ENCODE measurements at places on chromosomes 13 and 19.

DNA sequence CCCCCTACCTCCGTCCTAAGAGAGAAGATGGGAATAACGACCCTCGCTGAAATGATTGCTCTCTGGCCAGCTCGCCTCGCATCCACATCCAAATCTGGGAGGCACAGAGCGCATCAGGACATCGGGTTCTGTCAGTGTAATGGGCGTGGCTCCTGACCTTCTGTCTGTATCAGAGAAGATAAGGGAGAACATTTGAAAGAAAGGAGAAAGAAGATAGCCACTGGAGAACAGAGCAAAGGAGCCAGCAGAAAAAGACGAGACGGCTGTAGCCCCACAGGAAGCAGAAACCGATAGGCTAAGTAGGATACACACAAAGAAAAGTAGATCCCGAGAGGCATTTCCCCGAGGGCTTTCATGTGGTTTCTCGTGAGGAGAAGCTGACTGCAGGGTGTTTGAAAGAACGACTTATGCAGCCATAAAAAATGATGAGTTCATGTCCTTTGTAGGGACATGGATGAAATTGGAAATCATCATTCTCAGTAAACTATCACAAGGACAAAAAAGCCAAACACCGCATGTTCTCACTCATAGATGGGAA lies 14.0 kb upstream of the GJB2 start:
- no peak for DNase-seq

DNA sequence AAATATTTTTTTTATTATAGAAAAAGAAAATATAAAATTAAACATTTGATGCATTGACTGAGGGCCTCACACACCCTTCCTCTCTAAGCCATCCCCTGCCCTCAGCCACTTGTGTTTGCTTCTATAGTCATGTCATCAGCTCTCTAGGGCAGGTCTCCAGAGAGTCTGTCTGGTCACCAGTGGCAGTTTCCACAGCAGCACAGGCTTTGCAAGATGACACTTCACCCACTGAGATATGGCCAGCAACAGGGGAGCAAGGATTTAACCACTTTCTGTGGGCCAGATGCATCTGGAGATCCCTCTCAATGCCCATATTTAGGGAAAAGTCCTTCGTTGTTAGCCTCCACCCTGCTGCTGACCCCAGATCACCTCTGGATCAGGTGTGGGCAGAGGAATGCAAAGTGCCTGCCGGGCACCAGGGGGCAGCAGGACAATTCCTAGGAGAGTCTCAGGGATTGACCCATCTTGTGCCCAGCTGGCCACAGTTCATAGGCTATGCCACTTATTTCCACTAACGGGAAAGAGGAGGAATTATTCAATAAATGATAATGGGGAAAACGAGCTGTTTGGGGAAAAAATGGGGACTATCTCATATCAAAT lies 4.8 kb downstream of the ABCC4 start:
- peak; percentile 67 for DNase-seq

GRCh38 chr19:1042689-1043511 lies 3.0 kb downstream of the ABCA7 start:
- DNase-seq = peak; percentile 78

DNA sequence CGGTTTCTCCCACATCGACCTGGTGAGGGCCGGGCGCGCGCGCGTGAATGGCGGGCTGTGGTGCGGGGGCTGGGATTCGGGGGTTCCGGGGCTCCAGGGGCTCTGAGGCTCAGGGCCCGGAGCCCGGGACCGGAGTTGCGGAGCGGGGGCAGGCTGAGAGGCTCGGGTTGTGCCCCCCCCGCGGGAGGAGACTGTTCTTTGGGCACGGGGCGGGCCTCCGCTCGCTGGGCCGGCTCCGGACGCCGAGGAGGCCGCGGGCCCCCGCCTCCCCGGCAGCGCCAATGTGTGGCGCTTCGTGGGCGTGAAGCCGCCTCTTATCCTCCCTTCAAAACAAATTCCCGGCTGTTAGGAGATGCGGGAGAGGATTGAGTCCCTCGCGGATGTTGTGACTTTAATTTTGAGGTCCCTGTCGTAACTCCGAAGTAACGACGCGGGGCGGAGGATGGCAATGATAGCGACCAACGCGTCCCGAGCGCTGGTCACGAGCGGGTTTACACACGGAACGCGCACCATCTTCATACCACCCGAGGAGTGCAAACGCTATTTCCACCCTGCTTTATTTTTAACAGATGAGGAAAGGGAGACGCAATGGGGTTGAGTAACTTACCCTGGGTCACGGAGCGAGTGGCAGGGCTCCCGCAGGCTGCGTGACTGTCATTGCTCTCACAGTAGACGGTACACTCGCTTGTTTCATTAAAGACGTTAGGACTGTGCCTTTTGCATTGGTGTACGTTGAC lies 536 bp downstream of the UBA2 start:
- DNase-seq = no peak

DNA sequence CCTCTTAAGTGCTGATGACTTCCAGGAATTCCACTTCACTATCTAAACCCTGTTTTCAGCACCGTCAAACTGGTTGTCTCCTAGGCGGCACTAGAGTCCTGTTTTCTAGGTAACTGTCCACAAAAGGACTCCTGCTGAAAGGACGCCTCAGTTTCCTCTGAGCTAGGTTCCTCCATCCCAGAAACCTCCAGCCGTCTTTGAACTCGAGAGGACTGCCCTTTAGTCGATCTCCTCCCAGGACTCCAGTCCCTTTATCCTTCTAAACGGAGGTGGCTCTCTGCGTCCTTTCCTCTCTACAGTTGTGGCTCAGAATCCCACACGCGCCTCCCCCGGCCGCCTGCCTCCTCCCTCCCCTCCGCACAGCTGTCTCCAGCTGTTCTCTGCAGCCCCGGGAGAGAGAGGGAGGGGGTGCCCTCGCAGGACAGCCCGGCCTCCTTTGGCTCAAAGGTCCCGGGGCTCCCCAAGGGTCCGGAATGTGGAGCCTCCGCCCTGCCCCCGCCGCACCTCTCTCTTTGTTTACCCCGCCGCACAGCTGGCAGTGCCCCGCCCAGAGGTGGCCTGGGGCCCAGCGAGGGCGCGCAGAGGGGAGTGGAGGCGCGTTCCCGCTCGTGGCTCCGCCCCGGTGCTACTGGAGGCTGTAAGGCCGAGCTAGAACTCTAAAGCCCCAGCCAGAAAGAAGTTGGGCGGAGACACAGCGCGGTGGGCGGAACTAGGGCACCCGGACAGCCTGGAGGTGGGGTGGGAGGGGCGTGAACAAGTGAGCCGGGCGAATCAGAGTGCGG lies 2.4 kb downstream of the LTBP4 start:
- DNase-seq = peak; percentile 100

GRCh38 chr19:55256562-55257460 lies 2.0 kb downstream of the PPP6R1 start:
- no peak for DNase-seq

- no peak for DNase-seq
Measured at GRCh38 chr19:3095441-3096191, 1.5 kb downstream of the GNA11 start.

- peak; percentile 44 for DNase-seq
Measured at GRCh38 chr19:34985249-34986022, 14.7 kb upstream of the GRAMD1A start.

DNA sequence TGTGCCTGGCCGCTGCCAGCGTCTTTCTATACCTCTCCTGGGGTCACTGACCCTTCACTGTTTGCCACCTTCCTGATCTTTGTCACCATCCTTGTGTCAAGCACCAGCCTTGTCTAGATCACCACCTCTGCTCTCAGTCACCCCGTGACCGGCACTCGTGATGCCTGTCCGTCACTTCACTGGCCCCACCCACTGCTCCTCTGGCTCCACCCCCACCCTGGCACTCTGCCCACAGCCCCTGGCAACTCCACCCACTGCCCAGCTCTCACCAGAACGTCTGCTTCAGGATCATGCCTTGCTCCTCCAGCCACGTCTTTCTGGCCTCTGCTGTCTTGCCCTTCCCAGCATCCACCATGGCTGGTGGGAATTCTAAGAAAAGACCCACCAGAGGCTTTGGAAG lies 24.8 kb upstream of the PLA2G4C start:
- DNase-seq = no peak

DNA sequence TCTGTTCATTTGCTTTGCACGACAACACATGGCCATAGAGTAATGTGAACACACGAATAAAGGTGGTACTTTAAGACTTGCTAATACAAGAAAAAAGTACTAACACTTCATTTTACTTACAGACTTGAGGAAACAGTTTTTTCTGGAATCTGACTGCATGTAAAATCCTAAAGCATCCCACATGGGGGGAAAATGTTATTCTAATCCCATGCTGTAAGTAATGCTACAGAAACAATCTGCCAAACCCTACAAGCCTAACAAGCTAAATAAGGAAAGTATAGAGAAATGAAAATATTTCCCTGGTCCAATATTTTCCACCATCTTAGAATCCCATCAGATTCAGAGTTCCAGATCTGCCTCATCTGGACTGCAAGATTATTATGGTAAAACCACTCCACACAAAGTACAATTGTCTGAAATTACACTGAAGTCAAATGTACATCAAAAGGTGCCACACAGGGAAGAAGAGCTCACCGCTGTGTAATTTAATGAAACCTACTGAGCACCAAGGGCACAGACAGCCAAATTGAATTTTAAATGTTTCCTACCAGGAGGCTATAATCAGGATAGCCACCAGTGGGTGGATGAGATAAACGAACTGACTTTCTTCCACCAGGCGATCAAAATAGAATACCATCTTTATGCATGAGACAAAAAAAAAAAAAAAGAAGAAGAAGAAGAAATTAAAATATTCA lies 22.0 kb downstream of the LHFPL6 start:
- no peak for DNase-seq

GRCh38 chr19:39705578-39706188 lies 1.4 kb downstream of the LGALS14 start:
- DNase-seq = no peak

All from left colon (tissue), 2 donors.